Skin of body (tissue), 3 donors: ENCODE measurements at places on chromosomes 11 and 22.

DNA sequence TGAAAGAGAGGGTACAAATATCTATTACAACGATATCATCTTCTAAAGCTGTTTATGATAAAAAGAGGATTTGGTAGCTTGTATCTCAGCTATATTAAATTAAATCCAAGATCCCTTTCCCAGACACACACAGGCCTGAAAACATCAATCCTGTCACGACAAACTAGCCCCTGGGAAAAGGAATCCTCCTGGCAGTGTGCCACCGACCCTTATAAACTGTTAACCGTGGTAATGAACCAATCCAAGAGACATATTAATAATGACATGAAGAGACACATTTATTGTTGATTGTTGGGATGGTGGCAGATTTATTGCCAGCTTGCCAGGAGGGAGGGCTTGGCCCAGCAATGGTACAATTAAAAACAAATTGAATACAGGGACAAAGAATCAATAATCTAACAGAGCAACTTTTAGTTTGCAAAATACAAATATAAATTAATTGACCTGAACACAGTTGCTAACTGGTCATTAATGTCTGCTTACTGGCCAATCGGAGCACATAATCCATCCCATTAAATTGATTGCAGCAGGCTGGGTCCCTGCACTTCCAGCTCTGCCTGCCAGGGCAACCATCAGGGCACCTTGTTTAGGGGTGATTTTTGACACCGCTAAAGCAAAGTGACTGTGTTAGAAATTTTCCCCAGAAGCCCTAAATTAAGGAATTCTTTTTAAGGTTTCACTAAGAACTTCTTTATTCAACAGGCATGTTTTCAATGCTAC is 887.6 kb downstream of the OPCML start:
- no peak for DNase-seq

- no peak for DNase-seq
Observed at GRCh38 chr11:35190804-35191348, 51.9 kb downstream of the CD44 start.

GRCh38 chr11:119118227-119118626 is 3.2 kb upstream of the HINFP start:
- DNase-seq: no peak

DNA sequence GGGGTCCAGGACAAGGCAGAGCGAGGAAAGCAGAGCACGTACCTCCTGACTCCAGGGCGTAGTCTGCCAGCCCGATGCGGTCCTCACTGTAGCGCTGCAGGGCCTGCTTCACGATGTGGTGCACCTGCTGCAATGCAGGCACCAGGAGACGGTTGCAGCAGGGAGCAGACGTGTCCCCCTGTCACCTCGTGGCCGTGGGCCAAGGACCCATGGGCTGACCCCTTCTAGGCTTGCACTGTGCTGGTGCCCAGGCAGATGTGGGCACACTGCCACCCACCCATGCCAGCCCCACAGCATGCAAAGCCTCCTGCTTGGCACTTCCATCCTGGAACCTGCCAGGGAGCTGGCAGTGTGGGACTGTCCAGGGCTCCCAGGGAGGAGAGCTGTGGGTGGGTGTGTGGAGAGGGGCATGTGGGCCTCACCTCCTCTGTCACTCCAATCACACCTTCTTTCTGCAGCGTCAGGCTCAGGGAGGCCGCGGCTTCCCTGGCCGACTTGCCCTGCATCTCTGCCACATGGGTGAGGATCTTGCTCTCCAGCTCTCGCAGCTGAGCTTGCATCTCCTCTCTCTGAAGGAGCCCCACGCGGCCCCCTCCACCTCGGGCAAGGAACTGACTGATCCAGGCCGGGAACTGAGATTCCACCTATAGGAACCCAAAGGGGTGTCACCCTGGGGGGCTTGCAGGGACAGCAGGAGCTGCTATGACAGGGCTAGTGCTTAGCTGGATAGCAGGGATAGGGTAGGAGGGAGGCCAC is 16.3 kb downstream of the SUN2 start:
- DNase-seq: no peak

DNA sequence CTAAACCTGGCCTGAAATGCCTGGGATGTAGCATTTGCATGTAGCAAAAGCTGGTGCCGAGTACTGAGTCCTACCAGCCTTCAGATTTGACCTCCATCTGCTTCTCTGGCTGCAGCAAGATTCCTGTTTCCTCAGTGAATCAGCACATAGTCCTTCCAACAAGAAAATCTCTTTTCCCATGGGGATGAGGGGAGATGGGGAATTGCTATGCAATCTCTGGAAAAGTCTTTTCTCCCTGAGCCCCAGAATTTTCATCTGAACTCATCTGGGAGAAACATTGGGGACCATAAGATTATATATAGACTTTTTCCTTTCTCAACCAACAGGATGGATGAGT is 32.0 kb upstream of the YWHAH start:
- DNase-seq: no peak

GRCh38 chr11:119314726-119315125 is 2.2 kb downstream of the MCAM start:
- no peak for DNase-seq

- peak; percentile 19 for DNase-seq
Observed at GRCh38 chr11:103927535-103927934, 108.9 kb upstream of the DDI1 start.

DNA sequence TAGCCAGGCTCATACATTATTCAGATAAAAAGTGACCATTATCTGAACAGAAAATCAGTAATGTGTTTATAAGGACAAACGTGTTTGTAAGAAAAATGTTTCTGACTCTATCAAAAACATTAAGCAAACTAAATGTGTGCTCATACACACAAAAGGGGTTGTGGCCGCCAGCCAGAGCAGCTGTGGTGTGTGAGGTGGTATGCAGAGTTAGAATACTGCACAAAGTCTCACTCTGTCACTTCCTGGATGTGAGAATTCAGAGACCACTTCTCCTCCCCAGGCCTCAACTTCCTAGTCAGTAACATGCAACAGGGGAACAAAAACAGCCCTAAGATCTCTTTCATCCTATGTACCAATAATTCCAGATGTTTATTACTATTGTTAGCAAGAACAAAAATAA is 9.4 kb downstream of the OR5B21 start:
- DNase-seq: peak; percentile 32

- no peak for DNase-seq
Observed at GRCh38 chr22:47406180-47406834, 643.9 kb downstream of the TBC1D22A start.

DNA sequence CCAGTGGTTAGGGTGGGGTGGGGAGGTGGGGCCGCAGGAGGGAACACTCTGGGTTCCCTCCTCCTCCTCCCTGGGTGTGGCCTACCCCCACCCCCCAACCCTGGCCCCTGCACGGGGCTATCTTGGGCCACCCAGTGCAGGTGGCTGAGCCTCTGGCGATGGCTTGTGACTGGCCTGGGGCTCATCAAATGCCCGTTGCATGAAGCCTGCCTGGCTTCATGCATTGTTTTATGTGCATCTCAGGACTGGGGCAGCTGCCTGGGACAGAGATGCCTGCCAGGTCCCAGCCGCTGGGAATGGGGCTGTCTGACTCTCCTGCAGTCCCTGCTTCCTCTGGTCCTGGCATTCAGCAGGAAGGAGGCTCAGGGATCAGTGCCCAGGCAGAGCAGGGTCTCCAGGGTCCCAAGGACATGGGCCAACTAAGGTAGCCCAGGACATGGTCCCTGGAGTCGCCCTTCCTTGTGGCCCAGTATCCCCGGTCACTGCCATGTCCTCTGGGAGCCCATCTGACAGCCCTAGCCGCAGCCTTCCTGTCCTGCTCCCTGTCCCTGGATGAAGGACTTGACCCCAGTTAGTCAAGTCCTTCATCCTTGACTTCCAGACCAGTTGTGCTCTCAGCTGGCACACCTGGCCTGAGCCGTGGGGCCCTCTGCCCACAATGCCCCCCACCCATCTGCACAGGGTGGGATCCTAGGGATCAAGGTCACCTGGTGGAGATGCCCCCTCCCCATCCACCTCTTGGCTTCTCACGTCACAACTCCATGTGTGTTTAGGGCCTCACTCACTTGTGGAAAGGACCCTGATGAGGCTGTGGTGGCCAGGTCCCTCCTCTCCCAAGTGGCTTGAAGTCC is 112.1 kb upstream of the FGF3 start:
- DNase-seq: no peak

- DNase-seq: peak; percentile 88
Observed at GRCh38 chr11:10304495-10305261, at the start of gene ADM. Gene ADM, plus strand, starts transcription at chr11:10305073. Its CDS starts 628 bp downstream, at chr11:10305701.

DNA sequence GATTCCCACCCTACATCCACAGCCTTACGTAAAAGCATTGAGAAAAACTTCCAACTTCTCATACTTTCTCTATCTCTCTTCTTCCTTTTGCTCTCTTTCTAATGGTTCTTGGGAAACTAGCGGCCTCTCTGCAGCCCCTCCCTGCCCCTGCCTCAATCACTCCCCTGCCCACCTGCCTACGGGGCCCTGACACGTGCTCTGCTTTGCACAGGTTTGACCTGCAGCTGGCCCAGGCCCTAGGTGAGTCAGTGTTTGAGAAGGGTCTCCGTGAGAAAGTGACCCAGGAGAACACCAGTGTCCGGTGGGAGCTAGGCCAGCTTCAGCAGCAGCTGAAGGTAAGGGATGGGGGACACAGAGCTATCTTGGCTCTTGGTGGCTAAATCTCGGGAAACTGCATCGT is 160.4 kb downstream of the MYO18B start:
- DNase-seq: no peak

DNA sequence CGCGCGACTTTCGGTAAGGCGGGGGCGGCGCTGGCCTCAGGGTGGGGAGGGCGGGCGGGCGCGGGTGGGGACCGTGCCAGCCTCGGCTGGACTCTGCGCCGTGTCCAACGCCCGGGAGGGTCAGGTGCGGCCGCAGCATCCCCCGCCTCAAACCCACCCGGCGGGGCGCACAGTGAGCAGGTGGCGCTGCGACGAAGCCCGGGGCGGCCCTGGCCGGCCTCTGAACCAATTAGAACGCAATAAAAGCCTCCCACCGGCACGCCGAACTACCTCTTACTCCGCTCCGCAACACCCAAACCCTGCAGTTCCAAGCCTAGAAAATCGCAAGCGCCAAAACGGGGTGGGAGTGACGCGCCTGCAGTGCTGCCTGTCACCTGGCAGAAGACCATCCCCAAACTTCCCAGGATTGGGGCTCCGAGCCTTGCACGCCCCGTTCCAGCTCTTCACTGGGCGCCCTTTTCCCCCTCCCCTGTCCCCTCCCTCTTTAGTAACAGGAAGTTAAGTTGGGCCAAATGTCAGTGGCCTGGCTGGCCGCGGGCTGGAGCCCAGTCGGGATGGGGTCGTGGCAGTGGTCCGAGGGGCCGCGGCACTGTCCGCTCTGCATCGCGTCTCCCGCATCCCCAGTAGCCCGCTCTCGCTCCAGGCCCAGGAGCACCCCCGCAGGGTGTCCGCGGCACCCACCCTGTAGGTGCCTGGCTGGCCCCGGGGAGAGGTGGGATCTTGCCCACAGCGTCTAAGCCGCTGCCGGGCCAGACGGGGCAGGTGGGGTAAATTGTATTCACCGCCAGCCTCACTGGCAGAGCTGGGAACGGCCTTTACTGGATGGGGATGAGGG is 541 bp downstream of the MICAL2 start:
- no peak for DNase-seq

- DNase-seq: no peak
Observed at GRCh38 chr11:87141980-87142514, 104.3 kb downstream of the TMEM135 start.

DNA sequence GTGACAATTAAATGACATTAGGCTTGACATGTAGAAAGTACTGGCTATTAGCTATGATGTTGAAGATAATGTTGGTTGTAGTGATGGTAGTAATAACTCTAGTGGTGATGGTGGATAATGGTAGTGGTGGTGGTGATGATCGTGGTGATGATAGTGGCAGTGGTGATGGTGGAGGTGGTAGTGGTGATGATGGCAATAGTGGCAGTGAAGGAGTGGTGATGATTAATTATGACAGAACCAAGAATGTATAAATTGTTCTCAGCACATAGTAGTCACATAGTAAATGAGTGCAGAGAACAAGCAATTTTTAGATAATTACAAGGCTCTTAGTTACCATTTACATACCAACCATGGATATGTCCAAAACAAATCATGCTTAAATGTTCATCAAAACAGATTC is 5.3 kb upstream of the CD44 start:
- no peak for DNase-seq

DNA sequence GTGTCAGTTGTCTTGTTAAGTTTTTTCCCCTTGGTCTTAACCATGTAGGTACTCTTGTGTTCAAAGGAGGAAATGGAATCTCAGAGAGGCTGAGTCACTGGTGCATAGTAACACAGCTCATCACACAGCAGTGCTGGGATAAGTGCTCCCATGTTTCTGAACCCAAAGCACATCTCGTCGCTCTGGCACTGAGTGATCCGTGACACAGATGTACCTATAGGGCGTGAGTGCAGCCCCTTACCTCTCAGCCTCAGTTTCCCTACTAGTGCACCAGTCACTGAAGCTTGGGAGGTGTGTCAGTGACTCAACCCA is 234.0 kb downstream of the ST3GAL4 start:
- no peak for DNase-seq

GRCh38 chr11:62306227-62306626 is 7.4 kb upstream of the SCGB1D4 start:
- DNase-seq: no peak

- DNase-seq: no peak
Observed at GRCh38 chr11:1845561-1846452, 7.0 kb downstream of the TNNI2 start.

GRCh38 chr11:79117488-79117887 is 323.3 kb downstream of the TENM4 start:
- DNase-seq: no peak

GRCh38 chr11:17439316-17439782 is 37.3 kb downstream of the ABCC8 start:
- DNase-seq: no peak

DNA sequence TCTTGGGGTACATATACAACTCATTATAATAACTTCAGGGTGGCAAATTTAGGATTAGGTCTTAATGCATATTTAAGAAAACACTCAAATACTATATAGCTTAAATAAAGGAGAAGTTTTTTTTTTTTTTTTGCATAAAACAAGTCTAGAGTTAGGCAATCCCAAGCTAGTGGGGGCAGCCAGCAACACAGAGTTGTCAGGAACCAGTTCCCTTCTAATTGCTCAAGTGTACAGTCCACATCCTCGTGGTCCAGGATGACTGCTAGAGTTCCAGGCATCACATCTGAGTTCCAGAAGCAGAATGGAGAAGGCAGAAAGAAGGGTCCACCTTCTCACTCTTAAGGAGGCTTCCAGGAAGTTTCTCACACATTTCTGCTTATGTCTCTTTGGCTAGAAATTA is 261.9 kb upstream of the PLET1 start:
- no peak for DNase-seq

DNA sequence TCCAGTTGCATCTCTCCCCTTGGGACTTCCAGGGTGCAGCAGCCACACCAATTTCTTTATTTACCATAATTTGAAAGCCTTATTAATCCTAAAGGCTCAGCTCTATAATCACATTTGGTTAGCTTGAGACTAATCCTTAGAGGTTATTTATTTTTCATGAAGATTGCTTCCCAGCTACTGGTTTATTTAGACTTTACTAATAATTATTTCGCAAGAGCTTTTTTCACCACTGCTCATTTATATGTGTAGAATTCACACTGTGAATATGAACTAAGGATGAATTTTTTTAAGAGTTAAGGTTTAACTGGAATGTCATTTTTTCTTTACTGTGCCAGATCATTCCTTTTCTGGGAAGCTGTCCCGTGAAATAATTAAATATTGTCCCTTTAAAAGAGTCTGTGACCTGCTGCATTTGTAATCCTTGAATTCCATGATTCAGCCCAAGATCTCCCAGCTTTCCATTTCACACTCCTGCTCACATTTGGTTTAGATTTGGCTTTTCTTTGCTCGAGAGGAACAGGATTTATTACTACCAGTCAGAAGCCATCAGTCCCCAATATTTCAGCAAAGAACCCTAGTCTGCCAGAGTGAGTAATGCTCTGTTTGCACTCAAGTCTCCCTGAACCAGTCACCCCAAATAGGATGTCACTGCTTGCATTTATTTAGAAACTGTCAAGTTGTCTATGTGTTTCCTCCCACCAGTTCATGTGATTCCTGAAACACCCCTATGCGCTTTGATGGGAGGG is 4.4 kb upstream of the CD44 start:
- DNase-seq: peak; percentile 82
